ENCODE measurements at places on chromosomes 16 and 17. TPM values are rescaled to one million over a fixed set of nuclear protein-coding genes. Genes with fewer than 3 reads are reported as not detected.

Gene SLFN12L
- total RNA-seq, result 7.0 TPM

Gene MMP28
- 57.6 TPM for total RNA-seq

Gene P2RX5
- not detected for total RNA-seq

Gene NGFR
- total RNA-seq, result 5.5 TPM

Gene SLC4A1
- total RNA-seq, result 8.3 TPM

Gene GPR142
- total RNA-seq, result not detected

Gene KRT33B
- not detected for total RNA-seq

Gene METTL26
- 219 TPM for total RNA-seq

Gene HCRT
- total RNA-seq, result not detected

Gene PRR15L
- total RNA-seq, result 69.8 TPM

Gene KRT25
- not detected for total RNA-seq

Gene MED9
- 14.1 TPM for total RNA-seq

Gene RAPGEFL1
- total RNA-seq, result 8.5 TPM

Gene NHLRC4
- 0.89 TPM for total RNA-seq

Gene C1QL1
- 16.3 TPM for total RNA-seq

Gene ADAM11
- total RNA-seq, result 1.7 TPM

Gene TIMM22
- 0.29 TPM for total RNA-seq

Gene MT4
- total RNA-seq, result not detected

Gene PYY
- not detected for total RNA-seq

Gene PRSS36
- total RNA-seq, result 2.6 TPM

Gene RNF112
- total RNA-seq, result 1.7 TPM

Gene NPW
- total RNA-seq, result not detected

Gene CACNG4
- total RNA-seq, result 0.45 TPM

Gene ASPHD1
- 8.4 TPM for total RNA-seq

Gene SEPTIN12
- total RNA-seq, result not detected

Gene AIPL1
- not detected for total RNA-seq

Gene GPRC5B
- total RNA-seq, result 77.2 TPM

Gene SMIM5
- not detected for total RNA-seq

Gene ZG16
- total RNA-seq, result not detected

Gene HSPB9
- not detected for total RNA-seq

Gene NOTUM
- 0.58 TPM for total RNA-seq

Gene CCL1
- not detected for total RNA-seq

All from stomach (tissue), 19 donors.